ENCODE measurements at places on chromosomes 1 and 21. TPM values are rescaled to one million over a fixed set of nuclear protein-coding genes. Genes with fewer than 3 reads are reported as not detected.

DNA sequence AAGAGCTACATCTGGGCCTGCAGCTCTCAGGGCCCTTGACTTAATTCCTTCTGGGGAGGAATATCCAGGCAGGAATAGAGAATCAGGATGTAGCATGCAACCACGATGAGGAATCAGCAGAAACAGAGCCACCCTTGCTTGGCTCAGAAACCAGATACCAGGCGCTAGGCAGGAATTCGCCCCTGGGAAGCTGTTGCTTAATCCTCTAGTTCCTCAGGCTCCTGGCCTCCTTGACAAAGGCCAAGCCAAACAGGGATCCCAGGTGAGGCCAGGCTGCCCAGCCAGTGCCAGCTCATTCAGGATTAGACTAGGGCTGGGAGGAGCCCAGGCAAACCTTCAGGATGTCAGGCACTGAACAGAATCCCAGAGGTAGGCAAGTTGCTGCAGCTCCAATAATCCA lies 48.2 kb upstream of the IRF2BP2 start:
- DNase-seq, result no peak

DNA sequence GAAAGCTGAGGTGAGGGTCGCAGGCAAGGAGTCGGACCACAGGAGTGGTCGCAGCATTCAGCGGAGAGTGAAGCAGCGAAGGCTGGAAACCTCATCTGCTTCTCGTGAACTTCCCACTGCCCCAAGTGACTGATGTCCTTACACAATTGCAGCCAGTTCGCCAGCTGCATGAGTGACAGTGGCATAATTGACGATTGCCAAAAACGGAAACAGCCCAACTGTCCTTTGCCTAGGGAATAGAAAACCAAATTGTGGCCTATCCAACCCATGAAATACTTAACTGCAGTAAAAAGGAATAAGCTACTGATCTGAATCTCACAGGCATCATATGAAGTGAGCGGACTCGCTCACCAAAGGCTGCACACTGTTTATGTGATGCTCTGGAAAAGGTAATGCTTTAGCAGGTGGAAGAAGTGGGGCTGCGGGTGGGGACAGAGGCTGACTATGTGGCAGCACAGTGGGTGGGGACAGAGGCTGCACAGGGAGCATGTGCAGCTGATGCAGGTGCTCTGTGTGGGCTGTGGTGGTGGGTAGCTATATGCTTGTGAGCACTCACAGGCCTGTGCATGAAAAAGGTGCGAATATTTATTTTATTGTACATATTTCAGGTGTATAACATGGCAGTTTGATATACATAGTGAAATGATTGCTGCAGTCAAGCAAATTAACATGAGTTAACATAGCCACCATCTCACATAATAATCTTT lies 4.2 kb upstream of the NLRP3 start:
- DNase-seq, result no peak

GRCh38 chr1:237677979-237678378 lies 212.7 kb downstream of the ZP4 start:
- DNase-seq, result no peak

- peak; percentile 51 for DNase-seq
Measured at GRCh38 chr1:246492611-246493245, 14.4 kb downstream of the SMYD3 start.

The CATSPERE gene
- total RNA-seq, result 2.7 TPM

- no peak for DNase-seq
Measured at GRCh38 chr1:211206981-211207380, 52.2 kb upstream of the RCOR3 start.

The S100A3 gene
- 1.2 TPM for total RNA-seq

GRCh38 chr1:83846138-83846537 lies 152.8 kb downstream of the TTLL7 start:
- no peak for DNase-seq

The SLC35D1 gene
- 21.8 TPM for total RNA-seq

DNA sequence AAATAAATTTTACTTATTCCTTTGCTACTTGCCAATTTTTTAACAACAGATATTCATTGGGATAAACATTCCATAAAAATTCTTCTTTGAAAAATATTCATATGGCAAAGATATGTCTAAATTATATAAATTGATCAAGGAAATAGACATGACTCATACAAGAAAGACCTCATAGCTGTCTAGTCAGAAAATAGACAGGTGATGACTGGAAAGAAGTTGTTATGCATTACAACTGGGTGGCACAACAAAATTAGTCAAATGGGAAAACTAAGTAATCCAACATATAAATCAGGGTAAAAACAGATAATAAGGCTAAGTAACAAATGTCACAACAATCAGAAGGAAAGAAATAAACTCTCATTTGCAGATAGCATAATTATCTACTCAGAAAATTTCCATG lies 92.0 kb downstream of the USH2A start:
- no peak for DNase-seq

DNA sequence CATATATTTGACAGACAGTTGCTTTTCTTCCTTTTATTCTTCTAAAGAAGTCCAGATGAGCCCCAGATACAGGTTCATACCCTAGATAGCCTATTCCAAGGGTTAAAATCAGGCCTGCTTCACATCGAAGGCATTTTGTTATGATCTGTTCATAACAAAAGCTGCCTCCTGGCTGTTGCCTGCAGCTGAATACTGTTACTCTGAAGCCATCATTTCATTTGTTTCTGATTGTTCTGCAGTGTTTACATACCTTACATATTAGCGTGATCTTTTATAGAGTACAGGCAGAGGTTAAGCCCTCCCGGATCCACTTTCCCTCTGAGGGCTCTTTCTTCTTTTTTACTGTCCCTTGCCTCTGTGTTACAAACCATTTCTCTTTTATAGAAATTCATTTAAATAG lies 219.0 kb upstream of the HOOK1 start:
- no peak for DNase-seq

The SV2A gene
- total RNA-seq, result 1.5 TPM

- no peak for DNase-seq
Measured at GRCh38 chr1:158150523-158150922, 30.2 kb upstream of the CD1D start.

The MR1 gene
- total RNA-seq, result 17.3 TPM

GRCh38 chr21:28522014-28522799 lies 470.5 kb downstream of the LTN1 start:
- DNase-seq, result peak; percentile 30

- no peak for DNase-seq
Measured at GRCh38 chr1:205429762-205430695, 8.2 kb upstream of the LEMD1 start.

DNA sequence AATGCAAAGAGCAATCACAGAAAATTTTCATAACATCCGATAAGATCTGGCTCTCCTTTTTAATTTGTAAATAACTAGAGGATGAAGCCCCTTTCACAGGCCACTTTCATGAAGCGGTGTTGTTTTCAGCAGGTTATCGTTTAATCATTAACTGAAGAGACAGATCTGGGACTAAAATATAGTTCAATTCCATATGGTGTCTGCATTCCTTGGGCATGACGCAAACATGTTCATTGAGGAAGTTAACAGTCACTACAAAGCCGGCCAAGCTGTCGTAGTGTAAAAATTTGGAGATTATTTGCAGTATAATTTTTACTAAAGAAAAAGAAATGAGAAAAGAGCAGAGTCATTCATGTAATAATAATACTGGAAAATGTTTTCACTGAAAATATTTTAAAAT lies 565.2 kb upstream of the ADAMTS5 start:
- no peak for DNase-seq

DNA sequence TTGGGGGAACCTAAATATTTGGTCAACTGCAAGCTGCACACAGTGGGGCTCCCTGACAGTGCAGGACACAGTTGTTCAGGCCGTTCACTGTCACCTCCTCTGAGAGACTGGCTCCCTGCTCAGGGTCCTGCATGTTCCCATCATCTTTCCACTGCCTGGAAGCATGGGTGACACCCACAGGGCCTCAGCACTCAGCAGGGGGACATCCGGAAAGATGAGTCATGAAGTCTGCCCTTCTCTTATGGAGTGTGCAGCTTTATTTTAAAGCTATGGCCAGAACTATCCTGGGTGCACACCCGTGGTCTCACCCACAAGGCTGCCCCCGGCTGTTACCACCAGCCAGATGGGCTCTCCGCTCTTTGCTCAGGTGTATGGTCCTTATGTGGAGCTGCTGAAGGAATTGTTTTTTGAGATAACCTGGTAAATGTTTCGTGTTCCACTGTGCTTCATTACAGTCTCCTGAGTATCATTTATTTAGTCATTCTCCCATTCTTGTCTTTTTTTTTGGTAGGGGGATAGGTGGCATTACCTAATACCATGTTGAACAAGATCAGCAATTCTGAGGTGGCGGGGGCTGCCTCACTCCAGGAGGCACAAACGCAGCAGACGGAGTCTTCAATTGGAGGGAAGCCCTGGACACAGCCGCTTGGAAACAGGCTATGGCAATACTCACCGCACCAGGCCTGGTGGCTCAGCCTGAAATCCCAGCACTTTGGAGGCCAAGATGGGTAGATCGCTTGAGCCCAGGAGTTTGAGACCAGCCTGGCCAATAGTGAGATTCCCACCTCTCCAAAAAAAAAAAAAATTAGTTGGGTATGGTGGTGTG lies 14.3 kb downstream of the TRIM11 start:
- DNase-seq, result no peak

The ZBTB8A gene
- 4.1 TPM for total RNA-seq

All from uterus (tissue), 4 donors.